ENCODE measurements at places on chromosomes 1 and 21.

DNA sequence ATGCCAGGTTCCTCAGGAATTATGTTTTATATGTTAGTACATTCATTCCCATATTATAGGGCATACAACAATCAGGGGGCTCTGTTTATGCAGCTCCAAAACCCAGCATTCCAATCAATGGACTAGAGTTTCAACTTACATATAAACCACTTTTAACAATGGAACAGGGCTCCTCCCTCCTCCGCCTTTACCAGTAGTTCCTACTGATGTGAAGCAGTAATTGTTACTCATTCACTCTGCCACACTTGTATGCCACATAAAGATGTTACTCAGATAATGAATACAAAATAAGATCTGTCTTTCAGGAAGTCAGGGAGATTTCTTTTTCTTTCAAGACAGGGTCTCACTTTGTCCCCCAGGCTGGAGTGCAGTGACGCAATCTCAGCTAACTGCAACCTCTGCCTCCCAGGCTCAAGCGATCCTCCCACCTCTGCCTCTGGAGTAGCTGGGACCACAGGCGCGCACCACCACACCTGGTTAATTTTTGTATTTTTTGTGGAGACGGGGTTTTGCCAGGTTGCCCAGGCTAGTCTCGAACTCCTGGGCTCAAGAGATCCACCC, 17.1 kb downstream of the ZNF281 start:
- no peak for ATAC-seq

DNA sequence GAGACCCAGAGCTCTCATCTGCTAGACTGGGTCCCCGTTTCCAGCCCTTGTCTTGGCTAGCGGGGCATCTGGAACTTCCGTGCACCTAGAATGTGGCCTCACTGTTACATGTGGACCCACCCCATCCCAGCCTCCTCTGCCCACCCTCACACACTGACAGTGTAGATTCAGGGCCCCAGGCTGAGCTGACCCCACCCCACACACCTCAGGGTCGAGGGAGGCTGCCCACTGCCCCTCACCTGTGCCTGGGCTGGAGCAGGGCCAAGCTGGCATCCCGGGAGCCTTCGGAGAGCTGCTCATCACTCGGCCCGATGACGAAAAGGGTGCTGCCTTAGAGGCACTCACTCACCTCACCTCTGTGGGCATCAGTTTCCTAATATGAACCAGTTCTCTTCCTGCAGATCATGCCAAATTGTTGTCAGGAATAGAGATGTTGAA, 11.1 kb downstream of the ACOT11 start:
- ATAC-seq = no peak

DNA sequence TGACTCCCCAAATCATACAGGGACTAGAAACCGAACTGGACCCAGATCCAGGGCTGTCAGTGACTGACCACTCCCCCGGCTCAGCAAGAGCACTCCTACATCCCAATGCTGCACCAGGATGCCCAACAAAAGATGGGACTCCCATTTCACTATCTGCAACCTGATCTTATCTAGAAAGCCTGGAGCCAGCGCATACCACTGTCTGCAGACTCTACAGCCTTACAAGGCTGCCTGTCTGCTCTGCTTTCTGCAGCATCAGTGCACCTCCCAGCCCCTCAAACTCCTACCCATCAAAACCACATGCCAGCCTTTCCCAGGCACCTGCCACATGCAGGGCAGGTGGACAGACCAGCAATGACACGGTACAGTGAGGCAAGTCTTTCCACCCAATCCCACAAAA, 52.2 kb downstream of the SSBP3 start:
- no peak for ATAC-seq

DNA sequence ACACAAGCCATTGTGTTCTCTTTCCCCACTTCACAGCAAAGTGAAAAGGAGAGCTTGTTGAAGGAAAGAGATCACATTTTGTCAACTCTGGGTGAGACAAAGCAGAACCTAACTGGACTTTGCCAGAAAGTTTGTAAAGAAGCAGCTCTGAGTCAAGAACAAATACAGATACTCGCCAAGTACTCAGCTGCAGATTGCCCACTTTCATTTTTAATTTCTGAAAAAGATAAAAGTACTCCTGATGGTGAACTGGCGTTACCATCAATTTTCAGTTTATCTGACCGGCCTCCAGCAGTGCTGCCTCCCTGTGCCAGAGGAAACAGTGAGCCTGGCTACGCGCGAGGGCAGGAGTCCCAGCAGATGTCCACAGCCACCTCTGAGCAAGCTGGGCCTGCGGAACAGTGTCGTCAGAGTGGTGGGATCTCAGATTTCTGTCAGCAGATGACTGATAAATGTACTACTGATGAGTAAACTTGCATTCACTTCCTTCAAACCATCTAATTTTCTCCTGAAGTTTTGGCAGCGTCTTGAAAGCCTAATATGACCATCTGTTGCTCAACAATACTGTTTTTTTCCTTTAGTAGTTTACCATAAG, 43.7 kb downstream of the BACH1 start:
- peak; percentile 99 for ATAC-seq

GRCh38 chr1:47785118-47785517, 212.1 kb downstream of the TRABD2B start:
- ATAC-seq = no peak

- ATAC-seq = no peak
These were observed 5.7 kb downstream of the UBASH3A start for GRCh38 chr21:42409366-42409765.

DNA sequence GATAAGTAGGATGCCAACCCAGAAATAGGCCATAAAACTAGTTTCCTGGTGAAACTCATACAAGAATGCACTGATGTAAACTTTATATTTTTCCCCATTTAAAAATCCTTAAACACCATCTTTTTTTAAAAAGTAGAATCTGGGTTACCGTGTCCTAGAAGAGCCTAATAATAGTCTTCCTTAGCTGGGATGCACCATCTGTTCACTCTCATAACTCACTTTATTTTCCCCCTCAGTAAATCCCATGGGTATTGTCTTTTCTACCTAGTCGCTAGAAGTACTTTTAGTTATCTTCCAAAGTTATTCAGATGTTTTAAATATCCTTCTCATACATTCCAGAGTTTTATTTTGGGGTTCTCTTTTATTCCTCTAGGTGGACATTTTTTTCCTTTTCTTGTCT, 250.2 kb downstream of the PLA2G4A start:
- no peak for ATAC-seq

- ATAC-seq = no peak
These were observed 23.4 kb downstream of the CTBS start for GRCh38 chr1:84550826-84551225.

GRCh38 chr1:207001492-207002245, 30.9 kb downstream of the C1orf116 start:
- no peak for ATAC-seq

- ATAC-seq = no peak
These were observed 29.5 kb downstream of the HLX start for GRCh38 chr1:220908757-220909156.

- ATAC-seq = peak; percentile 60
These were observed 3.7 kb downstream of the KNCN start for GRCh38 chr1:46547481-46548383.

- ATAC-seq = no peak
These were observed 31.5 kb upstream of the SLC6A9 start for GRCh38 chr1:44062656-44063179.

GRCh38 chr1:7570311-7570710, 200.8 kb upstream of the VAMP3 start:
- ATAC-seq = no peak

- ATAC-seq = no peak
These were observed 7.0 kb downstream of the TDRD5 start for GRCh38 chr1:179598631-179599030.

DNA sequence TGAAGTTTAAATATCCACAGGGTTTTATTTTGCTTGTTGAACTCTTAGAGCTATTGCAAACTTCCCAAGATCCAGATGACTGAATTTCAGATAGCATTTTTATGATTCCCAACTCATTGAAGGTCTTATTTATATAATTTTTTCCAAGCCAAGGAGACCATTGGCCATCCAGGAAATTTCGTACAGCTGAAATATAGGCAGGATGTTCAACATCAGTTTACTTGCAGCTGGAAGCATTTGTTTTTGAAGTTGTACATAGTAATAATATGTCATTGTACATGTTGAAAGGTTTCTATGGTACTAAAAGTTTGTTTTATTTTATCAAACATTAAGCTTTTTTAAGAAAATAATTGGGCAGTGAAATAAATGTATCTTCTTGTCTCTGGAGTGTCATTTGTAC, 32.8 kb upstream of the DDR2 start:
- ATAC-seq = no peak

DNA sequence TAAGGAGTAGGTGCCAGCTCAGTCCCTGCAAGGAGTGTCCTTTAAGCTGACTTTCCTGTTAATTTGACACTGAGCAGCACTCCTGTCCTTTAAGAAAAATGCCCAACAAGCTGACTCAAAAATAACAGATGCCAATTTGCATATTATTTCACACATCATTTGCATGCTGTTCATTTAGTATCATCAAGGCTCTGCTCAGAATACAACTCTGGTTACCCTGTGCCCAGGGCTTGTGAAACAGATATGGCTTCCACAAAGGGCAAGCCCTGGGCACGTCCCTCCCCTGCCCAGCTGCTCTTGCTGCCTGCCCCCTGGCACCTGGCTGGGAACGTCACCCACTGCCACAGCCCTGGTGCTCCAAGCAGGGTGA, 10.3 kb downstream of the KCNN3 start:
- ATAC-seq = peak; percentile 58

- ATAC-seq = no peak
These were observed 58.7 kb downstream of the ALG14 start for GRCh38 chr1:95013950-95014574.

DNA sequence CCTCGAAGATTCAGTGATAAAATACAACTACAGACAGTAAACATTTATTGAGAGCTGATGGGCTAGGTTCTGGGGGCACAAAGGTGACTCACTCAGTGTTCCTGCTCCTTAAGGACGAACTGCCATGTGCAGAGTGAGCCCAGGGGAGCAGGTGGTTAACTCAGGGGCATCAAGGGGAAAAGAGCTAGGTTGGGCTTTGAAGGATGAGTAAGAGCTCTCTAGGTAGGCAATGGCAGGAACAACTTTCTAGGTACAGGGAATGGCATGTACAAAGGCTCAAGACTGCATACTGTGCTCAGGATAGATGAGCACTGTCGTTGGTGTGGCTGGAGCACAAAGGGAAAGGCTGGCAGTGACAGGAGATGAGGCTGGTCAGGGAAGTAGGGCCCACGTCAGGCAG, 16.6 kb upstream of the EPB41 start:
- no peak for ATAC-seq
